Stromal cell of bone marrow (primary cell): ENCODE measurements at places on chromosomes 16 and 17.
A peak's percentile ranks its signal among the peaks of the same experiment; 100 is the strongest.

DNA sequence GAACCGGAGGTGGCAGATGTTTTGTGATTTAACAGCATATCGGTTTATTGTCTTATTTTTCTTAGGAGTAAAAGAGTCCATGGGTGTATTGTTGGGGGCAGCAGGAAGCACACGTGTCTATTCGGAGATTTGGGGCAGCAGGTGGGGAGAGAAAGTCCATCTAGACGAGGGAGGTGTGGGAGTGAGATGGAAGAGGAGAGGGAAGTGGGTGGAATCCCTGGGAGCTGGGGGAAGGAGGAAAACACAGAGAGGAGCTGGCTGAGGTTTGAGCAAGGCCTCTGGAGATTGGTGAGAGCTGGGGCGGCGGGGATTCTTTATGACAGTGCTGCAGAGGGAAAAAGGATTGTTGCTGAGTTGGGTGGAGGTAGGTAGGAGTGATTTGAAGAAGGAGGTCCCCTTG lies 72.1 kb downstream of the PRKCB start:
- no peak for DNase-seq

GRCh38 chr17:7237761-7238419 lies 1.4 kb downstream of the PHF23 start:
- DNase-seq: no peak

DNA sequence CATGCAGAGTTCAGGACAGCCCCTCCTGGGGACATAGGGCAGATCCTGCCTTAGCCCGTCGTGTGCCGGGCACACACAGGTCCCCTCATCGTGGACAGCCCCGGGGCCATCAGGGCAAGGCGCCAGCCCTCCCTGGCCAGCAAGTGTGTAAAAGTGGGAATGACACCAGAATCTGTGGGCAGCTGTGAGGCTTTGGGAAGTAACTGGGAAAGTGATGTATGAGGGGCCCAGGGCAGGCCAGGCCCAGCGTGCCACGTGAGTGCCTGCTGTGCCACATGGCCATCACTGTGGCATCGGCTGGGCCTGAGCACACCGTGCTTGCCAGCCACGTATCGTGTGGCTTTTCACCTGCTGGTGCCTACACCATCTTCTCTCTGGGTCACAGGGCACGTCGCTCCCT lies 26.6 kb downstream of the ACSF3 start:
- DNase-seq: no peak

- no peak for DNase-seq
Measured at GRCh38 chr16:88798772-88799455, 4.7 kb upstream of the CDT1 start.

- DNase-seq: no peak
Measured at GRCh38 chr16:82011199-82011641, at the start of gene SDR42E1. SDR42E1 (minus strand) TSS chr16:82011470; CDS start chr16:82000858, 10,612 bp downstream.

- no peak for DNase-seq
Measured at GRCh38 chr17:65456368-65457151, 104.9 kb downstream of the AXIN2 start.

DNA sequence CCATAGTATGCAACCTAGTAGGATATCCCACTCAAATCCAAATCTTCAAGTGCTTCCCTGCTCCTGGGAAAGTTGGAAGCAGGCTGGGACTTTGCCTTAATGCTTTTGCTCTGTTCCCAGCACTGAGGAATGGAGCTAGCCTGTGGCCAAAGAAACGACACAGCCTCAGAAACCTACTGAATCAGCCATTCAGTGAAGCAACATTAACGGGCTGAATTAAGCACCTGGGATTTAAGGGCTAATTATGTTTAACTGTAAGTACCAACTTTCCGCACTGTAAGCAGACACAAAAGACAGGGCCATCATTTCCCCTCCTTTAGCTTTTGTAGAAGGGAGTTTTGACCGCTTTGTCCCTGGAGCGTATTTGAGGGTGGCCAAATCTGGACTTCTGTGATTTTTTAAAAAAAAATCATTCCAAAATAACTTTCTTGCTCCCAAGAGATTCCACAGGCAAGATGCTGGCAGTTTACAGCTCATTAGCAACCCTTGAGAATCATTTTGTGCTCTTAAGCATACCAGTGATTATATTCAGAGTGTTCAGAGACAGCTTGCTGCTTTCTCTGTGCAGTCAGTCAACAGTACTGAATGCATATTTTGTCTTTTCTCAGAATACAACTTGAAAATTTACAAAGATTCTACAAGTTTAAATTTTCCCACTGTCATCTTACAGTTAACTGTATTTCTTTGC lies 17.6 kb upstream of the NOL11 start:
- no peak for DNase-seq

- DNase-seq: no peak
Measured at GRCh38 chr17:52136166-52136565, 22.3 kb downstream of the CA10 start.

- no peak for DNase-seq
Measured at GRCh38 chr16:57089406-57089805, 3.0 kb upstream of the CPNE2 start.

DNA sequence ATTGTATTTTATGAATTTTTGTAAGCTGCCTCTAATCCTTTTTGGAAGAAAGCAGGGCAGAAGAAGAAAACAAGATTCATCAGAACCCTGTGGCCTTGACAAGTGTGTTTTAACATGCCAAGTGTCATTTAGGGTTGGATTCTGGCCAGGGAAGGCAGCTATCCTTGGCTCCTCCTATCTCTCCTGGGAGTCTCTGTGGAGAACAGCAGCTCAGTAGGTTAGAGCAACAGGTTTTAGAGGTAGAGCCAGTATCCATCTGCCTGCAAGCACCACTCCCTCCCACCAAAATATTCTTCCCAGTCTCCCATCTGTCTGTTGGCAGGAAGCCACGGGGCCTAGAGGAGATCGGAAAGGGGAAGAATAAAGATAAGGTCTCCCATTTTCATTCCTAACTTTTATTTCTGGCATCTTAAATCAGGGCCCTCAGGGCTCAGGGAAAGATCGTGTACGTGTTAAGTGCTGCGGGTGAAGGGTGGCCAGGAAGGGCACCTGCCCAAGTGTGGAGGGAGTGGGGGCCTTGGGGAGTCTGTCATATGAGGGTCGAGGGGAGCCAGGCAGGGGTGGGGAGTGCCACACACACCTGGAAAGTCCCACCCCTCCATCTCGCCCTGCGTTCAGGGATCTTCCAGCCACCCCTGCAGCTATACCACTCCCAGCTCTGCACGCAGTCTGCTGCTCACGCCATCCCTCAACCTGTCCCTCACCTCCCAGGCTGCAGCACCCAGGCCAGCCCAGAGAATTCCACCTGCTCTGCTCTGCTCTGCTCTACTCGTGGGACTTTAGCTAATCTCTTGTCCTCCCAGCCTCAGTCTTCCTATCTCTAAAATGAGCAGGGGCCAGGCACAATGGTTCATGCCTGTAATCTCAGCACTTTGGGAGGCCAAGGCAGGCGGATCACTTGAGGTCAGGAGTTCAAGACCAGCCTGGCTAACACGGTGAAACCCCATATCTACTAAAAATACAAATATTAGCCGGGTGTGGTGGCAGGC lies 17.1 kb upstream of the CPSF4L start:
- DNase-seq: no peak

GRCh38 chr17:2436316-2436905 lies 35.6 kb upstream of the MNT start:
- DNase-seq: no peak

DNA sequence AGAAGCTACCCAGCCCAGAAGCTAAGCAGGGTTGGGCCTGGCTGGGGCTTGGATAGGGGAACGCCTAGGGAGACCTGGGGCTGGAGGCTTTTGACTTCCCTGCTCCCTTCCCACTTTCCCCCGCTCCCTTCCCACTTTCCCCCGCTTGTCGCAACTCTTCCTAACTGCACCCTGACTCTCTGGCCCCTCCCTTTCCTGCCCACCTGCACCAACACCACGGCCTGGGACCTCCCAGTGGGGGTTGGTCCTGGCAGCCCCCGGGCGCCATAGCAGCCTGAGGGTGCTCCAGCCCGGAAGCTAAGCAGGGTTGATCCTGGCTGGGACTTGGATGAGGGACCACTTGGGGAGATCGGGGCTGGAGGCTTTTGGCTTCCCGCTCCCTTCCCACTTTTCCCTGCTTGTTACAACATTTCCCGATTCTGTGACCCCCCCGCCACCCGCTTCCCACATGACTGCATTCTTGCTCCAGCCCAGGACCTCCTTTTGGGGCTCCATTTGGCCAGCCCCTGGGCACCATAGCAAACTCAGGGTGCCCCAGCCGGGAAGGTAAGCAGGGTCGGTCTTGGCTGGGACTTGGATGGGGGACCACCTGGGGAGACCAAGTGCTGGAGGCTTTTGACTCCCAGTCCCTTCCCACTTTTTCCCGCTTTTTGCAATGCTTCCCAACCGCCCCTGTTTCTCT lies 2287.0 kb downstream of the TP53TG3F start:
- no peak for DNase-seq

GRCh38 chr16:46929378-46930332 lies 43.8 kb downstream of the DNAJA2 start:
- peak; percentile 20 for DNase-seq

- no peak for DNase-seq
Measured at GRCh38 chr16:89924925-89925307, 1.8 kb downstream of the TUBB3 start.

DNA sequence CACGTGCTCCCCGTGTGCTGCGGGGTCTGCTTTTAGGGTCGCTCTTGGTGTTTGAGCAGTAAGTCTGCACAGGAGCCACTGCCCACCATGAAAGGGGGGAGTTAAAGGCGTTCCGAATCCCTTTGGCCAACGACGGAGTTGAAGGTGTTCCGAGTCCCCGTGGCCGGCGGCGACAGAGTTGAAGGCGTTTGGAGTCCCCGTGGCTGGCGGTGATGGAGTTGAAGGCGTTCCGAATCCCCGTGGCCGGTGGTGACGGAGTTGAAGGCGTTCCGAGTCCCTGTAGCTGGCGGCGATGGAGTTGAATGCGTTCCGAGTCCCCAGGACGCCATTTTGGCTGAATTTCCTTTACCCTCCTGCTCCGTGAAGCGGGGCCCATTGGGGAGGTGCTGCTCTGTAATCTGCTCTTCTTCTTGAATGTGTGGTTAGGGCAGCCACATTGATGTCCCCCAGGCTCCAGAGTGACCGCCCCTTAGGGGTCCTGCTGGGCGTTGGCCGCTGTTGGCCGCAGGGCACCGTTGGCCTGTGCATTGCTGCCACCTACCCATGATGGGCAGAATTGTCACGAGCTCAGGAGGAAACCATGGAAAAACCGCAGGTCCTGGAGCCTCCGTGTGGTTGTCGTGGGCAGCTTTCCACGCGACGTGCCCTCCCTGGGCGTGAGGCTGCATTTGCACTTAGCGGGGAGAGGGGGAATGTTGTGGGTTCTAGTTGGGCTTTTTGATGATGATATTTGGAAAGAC lies 73.7 kb upstream of the ZNF750 start:
- DNase-seq: no peak

DNA sequence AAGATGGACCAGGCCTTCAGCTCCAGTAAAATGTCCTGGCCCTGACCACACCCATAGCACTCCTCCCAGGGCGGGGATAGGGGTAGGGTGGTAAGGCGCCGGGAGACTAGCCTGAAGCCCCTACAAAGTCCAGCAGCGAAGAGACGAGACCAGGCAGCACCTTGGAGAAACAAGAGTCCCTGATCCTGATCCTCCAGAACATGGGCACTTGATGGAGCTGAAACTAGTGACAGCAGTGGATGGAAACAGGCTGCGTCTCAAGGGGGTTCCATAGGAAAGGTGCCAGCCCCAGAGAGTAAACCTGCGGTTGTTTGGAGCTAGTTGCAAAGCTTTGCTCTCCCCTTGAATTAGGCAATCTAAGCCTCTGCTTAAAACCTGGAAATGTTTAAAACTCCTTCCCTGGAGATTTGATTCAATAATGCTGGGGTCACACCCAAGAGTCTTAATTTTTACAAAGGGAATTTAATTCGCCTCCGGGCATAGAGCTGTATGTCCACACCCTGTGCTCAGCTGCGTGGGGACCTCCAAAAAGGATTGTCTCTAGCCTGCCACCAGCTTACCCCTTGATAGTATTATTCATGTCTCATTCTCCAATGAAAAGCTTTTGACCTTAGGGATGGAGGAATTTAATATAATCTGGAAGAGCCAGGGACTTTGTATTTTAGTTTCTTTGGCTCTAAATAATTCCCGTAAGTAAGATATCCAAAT lies 258.6 kb downstream of the PMP22 start:
- DNase-seq: no peak

- peak; percentile 72 for DNase-seq
Measured at GRCh38 chr17:8056232-8056975, 17.5 kb downstream of the ALOX15B start.

DNA sequence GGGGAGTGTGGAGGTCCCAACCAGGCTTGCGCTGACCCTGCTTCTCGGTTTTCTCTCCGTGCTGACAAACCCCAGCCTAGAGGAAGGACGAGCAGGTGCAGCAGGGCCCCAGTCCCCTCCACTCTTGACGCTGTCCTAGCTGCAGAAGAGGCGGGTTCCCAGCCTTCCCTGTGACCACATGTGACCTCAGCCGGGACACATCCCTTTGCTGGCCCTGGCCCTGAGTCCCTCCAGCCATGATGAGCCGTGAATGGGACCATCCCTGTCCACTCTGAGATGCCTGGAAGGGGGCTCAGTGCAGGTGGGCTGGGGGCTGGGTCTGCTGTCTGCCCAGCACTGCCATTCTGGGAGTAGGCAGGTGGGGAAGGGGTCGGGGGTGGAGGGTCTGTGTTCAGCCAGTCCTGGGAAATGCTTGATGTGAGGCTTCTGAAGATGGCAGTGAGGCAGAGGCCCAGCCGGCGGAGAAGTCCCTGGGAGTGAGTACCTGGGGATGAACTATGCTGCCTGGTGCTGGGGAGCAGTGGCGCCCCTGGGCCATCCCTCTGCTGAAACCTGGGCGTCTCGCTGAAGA lies 1.9 kb upstream of the TUBB3 start:
- no peak for DNase-seq

- no peak for DNase-seq
Measured at GRCh38 chr16:48383877-48384519, 1.2 kb downstream of the SIAH1 start.

- DNase-seq: no peak
Measured at GRCh38 chr16:2056681-2057407, 9.1 kb downstream of the TSC2 start.

DNA sequence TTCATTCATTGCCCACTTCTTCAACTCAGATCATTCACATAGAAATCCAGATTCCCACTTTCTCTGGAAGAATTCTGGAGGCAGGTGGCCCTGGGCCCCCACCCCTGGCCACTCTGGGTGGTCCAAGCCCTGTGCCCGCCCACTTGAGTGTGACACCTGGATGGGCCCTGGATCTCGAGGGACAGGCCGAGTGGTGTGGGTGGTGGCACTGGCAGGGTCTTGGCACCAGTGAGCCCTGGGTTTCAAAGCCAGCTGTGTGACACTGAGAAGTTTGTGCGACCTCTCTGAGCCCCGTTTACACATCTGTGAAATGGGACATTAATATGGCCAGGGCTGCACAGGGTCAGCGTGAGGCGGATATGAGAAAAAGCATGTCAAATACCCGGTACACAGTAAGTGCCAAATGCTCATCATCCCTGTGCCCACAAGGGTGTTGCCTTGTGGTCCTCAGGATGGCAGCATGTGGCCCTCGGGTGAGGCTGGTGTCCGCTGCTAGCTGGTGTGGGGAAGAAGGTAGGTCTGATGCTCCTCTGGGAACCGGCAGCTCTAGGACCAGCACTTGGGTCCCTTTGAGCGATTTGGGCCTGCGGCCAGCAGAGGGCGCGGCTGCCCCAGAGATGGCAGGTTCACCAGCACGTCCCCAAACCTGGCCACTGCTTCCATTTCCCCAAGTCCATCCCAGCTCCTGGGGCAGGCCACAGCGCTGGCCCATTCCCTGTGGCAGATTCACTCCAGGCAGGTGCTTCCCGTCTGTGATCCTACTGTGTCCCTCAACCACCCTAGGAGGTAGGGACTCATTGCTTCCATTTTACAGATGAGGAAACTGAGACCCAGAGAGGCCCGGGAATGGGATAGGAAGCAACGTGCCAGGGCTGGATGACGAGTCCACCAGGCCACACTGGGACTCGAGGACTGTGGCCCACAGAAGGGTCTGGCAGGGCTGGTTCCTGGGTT lies 3.6 kb downstream of the OSGIN1 start:
- peak; percentile 21 for DNase-seq

- no peak for DNase-seq
Measured at GRCh38 chr16:261031-261691, 14.6 kb downstream of the RGS11 start.
